Stimulated activated CD8-positive, alpha-beta memory T cell treated with anti-CD3 and anti-CD28 coated beads, Interleukin-2, amount 100 ng/mL, for 48 hours (primary cell): ENCODE measurements at places on chromosomes 5 and 9.

DNA sequence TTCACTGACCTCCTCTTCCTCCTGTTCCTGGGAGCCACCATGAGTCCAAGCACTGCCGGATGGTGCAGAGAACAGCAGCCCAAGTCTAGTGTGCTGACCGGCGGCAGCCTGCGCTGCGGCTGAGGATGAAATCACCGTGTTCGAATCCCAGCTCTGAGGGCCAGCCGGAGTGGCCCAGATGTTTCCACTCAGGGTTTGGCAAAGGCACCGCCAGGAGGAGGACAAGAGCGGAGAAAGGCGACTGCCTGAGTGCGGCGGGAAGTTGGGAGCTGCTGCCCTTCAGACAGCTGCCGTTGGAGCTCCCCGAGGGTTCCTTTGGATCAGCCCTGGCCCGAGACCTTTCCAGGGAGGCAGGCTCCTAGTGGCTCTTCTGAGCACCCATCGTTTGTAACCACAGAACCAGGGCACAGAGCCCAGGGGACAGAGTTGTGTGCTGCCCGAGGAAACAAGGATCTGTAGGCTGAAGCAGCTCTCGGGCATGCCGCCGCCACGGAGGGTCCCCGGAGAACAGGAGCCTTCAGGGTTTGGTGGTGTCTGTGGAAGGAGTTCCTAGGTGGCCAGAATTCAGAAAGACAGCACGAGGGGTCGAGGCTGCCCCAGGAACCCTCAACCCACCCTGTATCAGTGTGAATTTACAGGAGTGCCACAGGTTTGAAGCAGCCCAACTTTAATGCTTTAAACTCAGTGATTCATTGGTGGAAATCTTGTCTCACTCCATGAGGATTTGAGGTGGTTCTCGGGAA lies 115.6 kb upstream of the COL5A1 start:
- no peak for DNase-seq

GRCh38 chr9:18668944-18669343 lies 195.0 kb downstream of the ADAMTSL1 start:
- no peak for DNase-seq

GRCh38 chr9:127739614-127740330 lies 4.7 kb upstream of the TOR2A start:
- DNase-seq: no peak

DNA sequence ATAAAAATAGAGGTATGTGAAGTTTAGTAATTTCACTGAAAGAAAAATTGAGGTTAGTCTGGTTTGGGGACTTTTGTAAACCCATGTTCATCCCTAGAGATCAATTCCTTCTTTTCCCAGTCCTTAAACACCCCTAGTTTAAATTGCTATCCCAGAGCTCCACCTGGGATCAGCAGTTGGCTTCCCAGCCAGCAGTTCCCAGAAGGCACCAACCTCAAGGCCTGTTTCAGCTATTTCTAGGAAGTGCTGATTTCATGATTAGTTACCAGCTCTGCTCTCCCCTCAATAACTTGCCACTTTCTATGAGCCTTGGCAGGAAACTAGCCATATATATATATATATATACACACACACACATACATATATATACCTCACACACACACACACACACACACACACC lies 30.5 kb downstream of the EPB41L4B start:
- DNase-seq: no peak

DNA sequence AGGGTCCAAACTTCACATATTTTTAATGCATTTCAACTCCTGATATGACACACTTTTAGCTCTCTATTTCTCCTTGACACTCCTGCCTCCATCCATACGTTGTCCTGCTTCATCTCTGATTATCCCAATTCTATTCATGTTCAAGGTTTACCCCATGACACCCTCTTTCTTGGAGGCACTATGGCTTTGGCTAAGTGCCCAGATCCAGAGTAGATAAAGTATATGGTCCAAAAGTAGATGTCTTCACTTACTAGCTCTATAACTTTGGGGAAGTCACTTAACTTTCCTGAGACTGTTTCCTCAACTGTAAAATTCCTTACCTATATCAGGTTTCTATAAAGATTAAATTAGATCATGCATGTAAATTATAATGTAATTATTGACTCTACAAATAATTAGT lies 36.1 kb downstream of the SLC22A5 start:
- DNase-seq: no peak

GRCh38 chr5:83942155-83942554 lies 221.5 kb upstream of the HAPLN1 start:
- DNase-seq: no peak

DNA sequence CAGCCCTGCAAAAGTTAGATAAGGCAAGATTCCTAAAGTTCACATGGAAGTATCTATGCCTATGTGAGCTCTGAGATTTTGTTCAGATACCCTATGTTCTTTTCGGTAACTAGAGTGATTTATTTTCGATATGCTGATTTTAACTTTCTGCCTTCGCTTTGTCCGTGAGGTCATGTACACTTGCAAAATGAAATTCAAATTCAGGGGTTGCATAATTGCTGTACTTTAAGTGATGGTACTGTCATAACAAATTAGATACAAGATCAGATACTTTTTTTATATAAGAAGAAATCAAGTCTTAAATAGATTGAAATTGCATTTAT lies 350 bp upstream of the ECPAS start:
- DNase-seq: no peak

GRCh38 chr9:12766357-12766756 lies 8.5 kb upstream of the LURAP1L start:
- no peak for DNase-seq

GRCh38 chr9:112408275-112408674 lies 28.4 kb downstream of the HSDL2 start:
- DNase-seq: no peak

DNA sequence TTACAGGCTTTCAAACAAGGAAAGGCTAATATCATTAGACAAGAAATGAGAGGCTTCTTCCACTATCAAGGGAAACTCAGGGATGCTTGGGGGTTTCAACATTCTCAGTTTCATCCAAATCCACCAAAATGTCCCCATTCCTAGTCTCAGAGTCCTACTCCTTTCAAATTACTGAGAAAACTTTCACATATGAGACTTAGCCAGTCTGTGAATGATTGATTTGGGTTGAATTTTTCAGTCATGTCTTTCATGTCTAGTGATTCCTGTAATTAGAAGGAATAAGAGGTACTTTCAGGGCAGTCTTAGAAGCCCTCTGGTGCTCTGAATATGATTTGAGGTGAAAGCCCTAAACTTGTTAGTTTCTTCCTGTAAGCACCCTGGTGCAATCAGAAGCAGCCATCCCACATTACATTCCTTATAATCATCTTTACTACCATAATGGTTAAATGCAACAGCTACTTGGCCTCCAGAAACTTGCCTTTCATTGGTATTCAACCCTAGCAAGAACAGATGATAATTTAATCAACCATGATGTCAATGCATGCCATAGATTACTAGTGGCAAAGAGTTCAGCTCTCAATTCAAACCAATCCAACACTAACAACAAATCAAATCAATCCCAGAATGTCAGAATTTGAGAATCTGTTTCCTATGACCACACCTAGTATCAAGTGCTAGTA lies 50.7 kb upstream of the RIC1 start:
- no peak for DNase-seq

- DNase-seq: no peak
These were observed 3.8 kb downstream of the TGFBI start for GRCh38 chr5:136032564-136032963.

DNA sequence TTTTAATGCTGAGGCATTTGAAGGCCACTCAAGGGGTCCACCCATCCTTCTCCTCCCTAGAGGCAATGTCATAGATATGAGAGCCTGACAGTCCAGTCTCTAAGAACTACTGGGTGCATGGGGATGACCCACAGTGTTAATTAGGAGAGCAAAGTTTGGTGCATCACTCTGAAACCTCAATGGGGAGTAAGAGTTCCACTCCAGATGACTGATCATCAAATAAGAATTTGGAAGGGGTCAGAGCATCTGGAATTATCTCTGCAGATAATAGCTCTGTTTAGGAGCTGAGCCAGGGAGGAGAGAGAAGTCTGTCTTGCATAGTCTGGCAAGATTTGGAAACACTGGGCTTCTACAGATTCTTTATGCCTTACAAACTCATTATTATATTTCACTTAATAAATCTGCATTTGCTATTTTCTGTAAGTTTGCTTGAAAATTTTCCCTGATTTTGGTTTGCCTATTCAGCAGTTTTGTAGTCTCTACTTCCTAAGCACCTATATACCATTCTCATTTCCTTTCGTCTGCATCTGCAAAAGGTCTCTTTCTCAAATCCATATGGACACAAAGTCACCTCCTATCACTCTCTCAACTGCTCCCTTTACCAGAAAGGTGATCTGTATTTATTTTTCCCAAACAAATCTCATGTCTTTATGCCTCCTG lies 27.7 kb downstream of the FGF10 start:
- DNase-seq: no peak

DNA sequence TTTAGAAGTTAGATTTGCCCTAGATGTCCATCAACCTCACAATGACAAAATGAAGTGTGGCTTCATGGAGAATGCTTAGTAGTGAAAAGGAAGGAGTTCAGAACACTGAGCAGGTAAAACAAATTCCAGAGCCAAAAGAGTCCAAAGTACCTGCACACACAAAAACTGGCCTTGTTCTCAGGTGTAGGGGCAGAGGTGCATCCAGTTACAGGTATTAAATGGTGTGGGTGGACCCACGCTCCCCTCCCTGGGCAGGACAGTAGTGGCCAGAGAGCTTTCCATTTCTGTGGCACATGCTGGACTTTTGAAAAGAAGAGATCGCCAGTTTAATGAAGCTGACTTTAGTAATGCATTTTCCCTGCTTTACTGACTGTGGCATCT lies 47.2 kb downstream of the SECISBP2 start:
- no peak for DNase-seq

GRCh38 chr5:316210-317085 lies 5.1 kb upstream of the AHRR start:
- no peak for DNase-seq

GRCh38 chr5:115920171-115920725 lies 42.0 kb upstream of the LVRN start:
- no peak for DNase-seq

DNA sequence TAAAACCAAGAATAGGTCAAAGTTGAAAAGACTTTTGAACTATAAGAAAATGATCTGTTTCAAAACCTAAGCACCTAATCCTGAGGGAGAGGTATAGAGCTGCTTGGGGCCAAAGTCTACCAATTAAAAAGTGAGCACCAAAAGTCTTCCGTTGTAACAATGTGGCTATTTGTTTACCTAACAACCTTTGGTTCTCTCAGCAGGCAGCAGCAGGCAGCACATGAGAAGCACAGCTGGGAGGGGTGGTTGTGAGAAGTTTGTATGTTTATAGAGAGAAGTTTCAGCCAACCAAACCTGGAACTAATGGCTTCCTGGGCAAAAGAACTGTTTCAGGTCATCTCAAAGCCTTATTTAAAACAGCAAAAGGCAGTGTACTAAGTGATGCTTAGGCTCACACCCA lies 59.8 kb upstream of the TBC1D9B start:
- no peak for DNase-seq

DNA sequence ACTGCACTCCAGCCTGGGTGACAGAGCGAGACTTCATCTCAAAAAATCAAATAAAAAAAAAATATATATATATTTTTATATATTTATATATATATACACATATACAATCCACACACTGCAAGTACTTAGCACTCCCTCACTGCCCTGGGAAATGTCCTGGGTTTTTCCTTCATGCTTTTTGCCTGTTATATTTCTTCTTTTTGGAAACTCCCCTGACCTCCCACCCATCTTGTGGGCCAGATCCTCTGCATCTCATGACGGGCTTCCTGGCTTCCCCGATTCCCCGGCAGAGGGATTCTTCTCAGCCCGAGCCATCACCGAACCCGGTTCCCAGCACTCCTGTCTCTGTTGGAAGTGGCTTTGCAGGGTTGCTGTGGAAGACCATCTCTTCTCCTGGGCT lies 39.5 kb upstream of the NCS1 start:
- no peak for DNase-seq

GRCh38 chr9:74810200-74810599 lies 77.5 kb downstream of the TRPM6 start:
- DNase-seq: no peak

DNA sequence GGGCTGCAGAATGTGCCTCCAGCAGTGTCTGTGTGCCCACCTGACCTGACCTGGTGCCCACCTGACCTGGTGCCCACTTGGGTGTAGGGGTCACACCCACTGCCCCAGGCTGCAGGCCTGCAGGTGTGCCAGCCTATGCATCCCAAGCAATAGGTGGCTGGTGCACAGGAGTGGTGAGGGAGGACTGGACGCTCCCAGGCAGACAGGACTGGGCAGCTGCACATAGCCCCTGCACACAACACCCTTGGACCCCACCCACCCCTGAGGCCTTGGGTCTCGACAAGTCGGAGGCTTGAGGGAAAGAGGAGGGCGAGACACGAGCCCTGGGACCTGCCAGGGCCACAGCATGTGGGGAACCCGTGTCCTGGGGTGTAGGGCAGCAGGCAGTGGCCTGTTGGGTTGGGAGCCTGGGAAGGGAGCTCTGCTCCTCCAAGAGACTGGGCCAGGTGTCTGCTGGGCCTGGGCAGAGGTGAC lies 10.8 kb upstream of the NRARP start:
- no peak for DNase-seq

DNA sequence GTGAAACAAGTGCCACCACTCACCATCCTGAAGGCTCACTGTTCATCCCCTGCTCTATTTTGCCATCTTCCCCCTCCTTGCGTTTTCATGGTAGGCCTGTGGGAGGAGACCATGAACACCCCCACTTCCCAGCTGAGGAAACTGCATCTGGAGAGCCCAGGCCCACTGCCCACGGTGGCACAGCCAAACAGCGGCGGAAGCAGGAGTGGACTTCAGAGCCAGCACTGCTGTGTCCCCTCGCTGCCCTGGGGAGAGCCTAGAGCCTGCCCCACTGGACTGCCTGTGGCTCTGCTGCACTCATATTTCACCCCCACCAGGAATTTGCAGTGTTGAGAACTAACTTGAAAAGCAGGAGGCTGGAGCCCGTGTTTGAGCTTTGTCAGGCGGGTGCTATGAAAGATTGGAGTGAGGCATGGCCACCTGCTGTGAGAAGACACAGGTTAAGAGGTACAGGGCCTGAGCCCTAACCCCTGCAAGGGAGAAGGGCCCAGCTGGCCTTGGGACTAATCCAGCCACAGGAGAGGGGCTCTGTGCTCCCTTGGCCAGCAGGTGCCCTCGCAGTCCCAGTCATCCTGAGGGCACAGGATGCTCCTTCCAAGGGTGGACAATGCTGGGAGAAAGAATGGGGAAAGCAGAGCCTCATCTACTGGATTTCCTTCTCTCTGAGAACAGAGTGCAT lies 79.0 kb downstream of the MACROH2A1 start:
- DNase-seq: no peak
